ENCODE measurements at places on chromosomes 2 and 18.
A peak's percentile ranks its signal among the peaks of the same experiment; 100 is the strongest.

DNA sequence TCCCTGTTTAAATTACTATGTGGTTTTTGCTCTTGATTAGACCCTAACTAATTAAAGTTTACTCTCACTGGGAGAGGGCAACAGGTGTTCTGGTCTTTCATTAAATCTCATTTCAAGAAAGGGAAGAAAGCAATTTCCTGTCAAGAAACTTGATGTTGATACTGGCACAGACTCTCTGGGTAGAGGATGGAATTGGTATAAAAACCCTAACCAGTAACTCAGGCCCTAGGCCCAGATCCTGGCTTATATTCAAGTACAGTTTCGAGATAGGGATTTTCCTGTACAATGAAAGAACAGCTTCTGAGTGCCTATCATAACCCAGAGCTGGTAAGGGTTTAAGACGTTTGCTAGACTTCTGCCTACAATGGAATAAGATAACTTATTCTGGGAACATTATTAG lies 61.6 kb upstream of the ACYP2 start:
- DNase-seq: no peak

GRCh38 chr2:238713198-238713826 lies 134.6 kb upstream of the TWIST2 start:
- DNase-seq: no peak

DNA sequence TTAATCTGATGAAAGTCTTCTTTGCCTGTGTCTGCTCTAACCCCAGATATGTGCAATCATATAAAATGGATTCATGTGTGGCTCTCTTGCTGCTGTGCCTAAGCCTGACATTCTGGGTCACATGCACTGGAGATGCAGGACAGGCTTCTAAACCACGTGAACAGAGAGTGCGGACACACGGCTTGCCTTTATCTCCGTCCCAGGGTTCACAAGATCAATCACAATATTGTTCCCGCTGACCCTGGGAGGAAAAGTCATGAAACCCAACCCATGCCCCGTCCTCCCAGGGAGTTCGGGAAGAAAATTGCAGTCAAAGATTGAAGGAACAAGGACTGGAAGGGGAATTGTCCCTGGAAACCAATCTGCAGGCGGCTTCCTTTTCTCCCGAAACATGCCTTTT lies 74.8 kb downstream of the VAPA start:
- no peak for DNase-seq

DNA sequence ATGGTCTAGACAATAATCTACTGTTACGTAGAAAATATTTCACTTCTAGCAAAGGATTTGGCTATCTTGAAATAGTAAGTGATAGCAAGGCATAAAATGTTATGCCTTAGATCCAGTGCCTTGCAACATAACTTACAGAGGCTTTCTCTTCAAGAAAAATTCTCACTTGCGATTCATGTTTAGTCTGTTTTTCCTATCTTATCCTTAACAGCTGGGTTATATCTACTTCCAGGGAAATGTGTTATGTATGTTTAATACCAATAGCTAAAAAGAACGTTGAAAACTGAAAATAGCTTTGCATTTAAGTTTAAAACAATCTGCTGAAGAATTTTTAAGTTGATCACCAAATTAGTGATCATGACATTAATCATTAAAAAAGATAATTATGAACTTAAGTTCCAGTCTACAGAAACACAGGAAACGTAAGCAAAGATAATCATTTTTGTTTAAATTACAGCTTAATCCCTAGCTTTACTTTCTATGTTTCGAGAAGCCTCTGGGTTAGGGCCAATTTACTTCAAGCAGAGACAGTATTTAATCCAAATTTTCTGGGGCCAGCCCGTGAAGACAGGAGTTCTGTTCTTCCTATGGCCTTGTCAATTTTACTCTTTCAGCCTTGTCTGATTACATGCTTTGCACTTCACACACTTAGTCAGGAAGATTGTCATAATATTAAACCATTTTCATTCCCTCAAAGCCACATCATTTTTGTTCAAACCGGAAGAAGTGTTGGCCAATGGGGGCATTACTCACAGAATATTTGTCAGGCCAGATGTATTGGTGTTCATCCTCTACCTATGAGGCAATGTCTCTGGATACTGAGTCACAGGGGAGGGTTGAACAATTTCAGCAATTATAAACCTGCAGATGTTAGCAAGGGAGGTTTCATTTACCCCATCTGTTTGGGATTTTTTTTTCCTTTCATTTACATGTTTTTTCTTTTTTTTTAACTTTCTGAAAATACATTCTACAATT lies 1132.9 kb upstream of the ZEB2 start:
- peak; percentile 48 for DNase-seq

DNA sequence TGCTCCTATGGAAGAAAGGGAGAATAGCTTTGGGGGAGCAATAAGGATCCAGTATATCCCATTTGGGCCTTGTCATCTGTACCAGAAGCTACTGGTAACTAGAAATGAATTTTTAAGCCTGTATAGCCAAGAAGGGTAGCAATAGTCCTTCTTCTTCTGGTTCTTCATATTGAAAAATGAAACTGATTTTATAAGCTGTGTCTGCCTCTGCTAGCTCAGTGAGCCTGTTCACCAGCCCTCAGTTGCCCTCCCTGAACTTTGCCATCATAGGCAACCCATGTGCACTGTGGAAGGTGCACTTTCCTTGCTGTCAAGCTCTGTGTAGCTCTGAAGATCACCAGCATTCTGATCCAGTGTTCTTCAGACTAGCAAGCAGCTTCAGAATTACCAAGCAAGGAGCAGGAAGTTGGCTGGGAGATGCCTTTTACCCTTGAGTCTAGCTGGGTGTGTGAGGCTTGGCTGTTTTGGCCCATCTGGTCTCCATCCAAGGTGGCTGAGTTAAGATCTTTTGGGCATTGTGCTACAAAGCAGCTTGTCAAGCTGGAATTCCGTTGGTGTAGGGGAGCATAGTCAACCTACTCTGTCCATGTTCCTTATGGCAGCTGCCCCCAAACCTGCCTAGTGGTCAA lies 55.8 kb upstream of the MGAT5 start:
- peak; percentile 41 for DNase-seq

DNA sequence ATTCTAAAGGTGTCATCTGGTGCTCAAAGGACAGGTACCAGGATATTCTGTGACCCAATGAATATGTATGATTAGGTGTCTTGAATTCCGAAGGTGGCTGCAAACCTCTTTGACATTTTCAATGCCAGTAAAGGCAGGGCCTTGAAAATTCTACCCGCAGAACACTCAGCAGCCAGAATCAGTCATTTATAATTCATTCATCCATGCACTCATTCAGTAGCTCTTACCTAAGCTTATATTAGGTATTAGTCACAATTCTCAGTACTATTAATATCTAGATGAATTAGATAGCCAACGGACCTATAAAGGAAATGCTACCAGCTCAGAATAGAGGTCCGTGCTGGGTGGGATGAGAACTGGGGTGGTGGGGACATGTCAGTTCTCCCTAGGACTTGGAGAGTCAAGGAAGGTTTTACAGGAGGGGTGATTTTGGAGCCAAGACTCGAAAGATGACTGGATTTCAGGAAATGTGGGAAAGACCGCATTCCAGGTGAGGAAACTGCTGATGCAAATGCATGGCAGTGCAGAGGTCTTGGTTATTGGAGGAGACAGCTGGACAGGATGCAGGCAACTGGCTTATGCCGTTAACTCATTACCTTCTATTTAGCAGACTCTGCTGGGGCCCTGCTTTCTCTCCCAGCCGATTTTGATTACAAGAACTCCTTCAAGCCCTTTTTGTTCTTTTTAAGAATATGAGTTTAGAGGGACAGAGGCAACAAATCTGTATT lies 7.2 kb downstream of the TRIB2 start:
- no peak for DNase-seq

DNA sequence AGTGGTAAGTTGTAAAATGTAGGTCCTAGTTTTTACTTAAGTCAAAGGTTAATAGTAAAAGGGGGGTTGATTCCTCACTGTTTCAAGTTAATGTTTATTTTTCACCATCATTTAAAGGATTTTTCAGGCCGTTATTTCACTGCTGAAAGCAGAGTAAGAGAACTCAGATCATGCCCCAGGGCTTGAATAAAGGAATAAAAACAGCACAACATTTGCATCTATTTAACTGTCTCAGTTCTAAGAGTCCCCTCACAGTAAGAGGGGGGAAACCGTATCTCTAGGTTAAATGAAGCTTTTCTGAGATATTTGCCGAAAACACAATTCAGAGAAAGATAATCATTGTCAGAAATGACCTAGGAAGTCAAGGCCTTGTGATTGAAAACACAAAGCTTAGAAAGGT lies 138.2 kb upstream of the KCTD1 start:
- DNase-seq: no peak

DNA sequence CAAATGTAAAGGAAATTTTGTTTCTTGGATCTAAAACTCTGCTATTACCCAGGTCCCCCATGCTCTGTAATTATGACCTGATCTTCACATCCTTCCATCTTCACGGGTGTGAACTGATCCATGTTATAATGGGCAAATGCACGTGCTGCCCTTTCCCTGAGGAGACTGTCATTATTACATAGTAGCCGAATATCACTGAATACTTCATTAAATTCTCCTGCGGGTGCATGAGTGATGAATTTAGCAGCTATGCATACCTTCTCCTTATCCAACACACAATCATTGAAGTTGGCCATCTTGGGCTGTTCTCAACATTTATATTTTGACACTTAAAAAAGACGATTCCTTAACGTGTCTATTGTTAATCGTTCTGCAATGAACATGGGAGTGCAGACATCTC lies 153.4 kb downstream of the BAZ2B start:
- DNase-seq: no peak

GRCh38 chr2:72806280-72806945 lies 19.4 kb downstream of the EXOC6B start:
- no peak for DNase-seq

DNA sequence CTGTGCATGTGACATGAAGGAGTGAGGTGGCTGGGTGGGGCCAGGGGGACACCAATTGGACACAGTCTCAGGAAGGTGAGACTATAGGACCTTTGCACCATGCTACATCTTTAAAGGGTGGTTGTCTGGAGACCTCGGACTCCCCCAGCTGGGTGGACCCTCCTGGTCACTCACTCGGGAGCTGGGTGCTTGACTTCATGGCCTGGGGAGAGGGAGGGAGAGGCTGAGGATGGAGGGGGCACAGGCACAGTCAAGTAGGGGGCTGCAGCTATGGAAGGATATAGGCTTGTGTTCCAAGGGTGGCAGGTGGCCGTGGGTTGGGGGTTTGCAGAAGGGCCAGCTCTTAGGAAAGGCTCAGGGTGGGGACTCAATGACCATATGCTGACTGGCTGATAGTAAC lies 7.1 kb upstream of the CELF4 start:
- DNase-seq: no peak

DNA sequence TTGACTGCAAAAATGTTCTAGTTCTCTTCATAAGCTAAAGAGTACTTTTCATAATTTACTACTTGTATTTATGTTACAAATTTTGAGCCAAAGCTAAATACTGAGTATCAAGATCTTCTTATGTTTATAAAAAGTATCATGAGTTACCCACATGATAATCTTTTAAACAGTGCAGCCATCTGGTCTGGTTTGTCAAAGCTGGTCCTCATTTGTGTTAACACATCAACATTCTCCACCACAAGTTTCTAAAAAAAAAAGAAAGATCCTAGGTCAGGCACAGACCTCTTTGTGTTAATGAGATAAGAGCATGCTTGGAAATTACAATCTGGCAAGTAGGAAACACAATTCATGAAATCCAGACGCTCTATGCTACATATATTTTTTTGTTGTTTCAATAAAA lies 75.5 kb upstream of the FRZB start:
- no peak for DNase-seq

- DNase-seq: no peak
These were observed 1.7 kb upstream of the PROC start for GRCh38 chr2:127416506-127417001.

DNA sequence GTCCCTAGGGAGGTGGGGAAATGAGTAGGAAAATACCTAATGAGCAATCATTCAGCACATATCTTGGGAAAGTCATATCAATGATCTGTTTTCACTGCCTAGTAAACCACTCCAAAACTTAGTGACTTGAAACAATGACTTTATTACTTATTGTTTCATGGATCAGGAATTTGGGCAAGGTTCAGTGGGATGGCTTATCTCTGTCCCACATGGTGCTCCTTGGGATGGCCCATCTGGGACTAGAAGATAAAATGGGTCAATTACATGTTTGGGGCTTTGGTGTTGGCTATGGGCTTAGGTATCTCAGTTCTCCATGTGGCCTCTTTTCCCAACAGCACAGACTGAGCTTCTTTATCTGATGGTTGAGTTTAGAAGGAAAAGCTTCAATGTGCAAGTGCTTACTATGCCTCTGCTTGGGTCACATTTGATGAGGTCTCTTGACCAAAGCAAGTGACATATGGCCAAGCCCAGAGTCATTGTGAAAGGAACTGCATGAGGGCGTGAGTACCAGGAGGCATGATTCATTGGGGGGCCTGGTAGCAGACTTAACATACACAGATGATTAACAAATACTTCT lies 218.1 kb upstream of the TNP1 start:
- DNase-seq: no peak

GRCh38 chr18:61929881-61930640 lies 37.3 kb upstream of the RNF152 start:
- DNase-seq: no peak

DNA sequence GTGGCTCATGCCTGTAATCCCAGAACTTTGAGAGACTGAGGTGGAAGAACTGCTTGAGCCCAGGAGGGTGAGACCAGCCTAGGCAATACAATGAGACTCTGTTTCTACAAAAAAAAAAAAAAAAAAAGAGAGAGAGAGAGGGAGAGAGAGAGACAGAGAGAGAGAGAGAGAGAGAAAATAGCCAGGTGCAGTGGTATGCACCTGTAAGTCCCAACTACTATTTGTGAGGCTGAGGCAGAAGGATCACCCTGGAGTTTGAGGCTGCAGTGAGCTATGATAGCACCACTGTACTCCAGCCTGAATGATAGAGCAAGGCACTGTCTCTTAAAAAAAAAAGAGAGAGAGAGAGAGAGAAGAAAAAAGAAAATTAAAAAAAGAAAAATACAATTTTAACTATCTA lies 245.7 kb downstream of the CCDC178 start:
- DNase-seq: no peak

DNA sequence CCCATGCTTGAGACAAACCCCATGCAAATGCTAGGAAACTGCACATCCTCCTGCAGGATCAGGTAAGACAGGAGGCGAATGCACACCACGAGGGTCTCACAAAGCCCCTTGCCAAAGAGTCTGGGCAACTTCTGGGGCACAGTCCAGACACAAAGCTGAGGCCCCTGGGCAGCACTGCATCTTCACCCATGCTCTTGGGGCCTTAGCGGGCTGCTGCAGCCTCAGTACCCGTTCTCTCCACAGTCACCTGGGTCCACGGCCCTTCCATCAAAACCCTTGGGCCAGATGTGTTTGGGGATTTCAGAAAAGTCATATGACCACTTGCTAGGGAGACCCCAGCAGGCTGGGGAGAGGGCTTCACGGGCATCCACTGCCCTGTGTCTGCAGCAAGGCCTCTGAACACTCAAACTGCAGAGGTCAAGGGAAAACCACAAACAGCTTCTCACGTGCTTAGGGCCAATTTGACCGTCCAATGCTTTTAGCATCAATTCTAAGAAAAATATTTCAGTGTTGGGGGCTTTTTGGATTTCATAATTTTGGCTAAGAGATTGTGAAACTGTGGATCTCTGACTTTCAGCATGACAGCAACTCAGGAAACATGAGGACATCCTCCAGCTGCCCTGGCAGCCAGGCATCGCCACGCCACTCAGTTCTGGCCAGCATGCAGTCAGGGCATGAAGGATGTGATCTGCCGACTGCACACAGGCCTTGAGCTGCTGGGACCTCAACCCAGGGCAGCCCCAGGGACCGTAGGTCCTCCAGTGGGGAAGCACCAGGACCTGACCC lies 20.0 kb downstream of the PASK start:
- no peak for DNase-seq

GRCh38 chr2:85173909-85174308 lies 40.7 kb downstream of the TCF7L1 start:
- DNase-seq: no peak

- no peak for DNase-seq
These were observed 563.5 kb upstream of the KLHL29 start for GRCh38 chr2:22821458-22821857.

Data from stomach (tissue), 19 donors.